ENCODE measurements at places on chromosomes 13 and 19.

DNA sequence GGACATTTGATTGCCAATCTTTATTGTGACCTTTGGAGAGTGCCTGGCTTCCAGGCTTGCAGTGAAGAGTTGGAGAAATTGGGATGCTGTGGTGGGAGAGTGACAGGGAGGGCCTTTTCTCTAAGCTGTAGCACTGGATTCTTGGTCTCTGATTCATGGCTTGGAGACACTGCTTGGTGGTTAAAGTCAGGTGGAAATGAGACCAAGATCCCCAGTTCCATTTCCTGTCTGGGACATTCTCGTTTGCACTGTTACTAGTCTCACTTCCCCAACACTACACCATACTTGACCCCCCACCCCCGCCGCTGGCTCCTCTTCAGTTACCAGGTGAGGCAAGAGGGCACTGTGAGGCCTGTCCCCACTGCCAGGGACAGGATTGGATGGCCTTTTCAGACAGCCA lies 2.9 kb downstream of the SUPT5H start:
- H3K36me3 ChIP-seq: peaks cover 15% of the 10 kb centered on the region
- peak overlapping the region; percentile 80 for H3K4me3 ChIP-seq
- H3K27me3 ChIP-seq: no peaks in the 10 kb centered on the region
- H3K27ac ChIP-seq: no peak overlapping the region
- peaks cover 31% of the 10 kb centered on the region for H3K4me1 ChIP-seq

- H3K4me1 ChIP-seq: no peaks in the 10 kb centered on the region
- no peak for DNase-seq
- H3K36me3 ChIP-seq: no peaks in the 10 kb centered on the region
These were observed 315.7 kb upstream of the SLITRK5 start for GRCh38 chr13:87355451-87355850.

DNA sequence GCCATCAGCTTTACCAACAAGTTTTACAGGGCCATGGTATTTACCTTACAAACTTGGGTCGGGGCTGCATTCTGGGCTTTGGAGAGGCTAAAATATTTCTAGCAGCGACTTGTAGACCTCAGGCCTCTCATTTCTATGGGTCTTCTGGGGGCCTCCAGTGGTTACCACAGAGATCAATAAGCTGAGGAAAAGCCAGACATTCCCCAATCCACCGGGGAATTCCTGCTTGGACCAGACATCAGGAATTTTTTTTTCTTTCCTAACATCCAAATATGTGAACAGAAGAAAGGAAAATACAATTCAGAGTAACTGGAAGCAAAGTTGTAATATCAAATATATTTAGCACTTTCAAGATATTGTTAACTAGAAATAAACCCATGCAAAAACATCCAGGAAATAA lies 1.5 kb downstream of the DZIP1 start:
- H3K36me3 ChIP-seq: peaks cover 18% of the 10 kb centered on the region
- H3K4me1 ChIP-seq: peaks cover 37% of the 10 kb centered on the region
- H3K27ac ChIP-seq: no peak overlapping the region
- H3K27me3 ChIP-seq: no peaks in the 10 kb centered on the region

GRCh38 chr19:35013820-35014754 lies 14.0 kb downstream of the GRAMD1A start:
- H3K4me1 ChIP-seq: no peaks in the 10 kb centered on the region
- H3K27ac ChIP-seq: no peak overlapping the region
- no peaks in the 10 kb centered on the region for H3K27me3 ChIP-seq
- peaks cover 15% of the 10 kb centered on the region for H3K36me3 ChIP-seq

DNA sequence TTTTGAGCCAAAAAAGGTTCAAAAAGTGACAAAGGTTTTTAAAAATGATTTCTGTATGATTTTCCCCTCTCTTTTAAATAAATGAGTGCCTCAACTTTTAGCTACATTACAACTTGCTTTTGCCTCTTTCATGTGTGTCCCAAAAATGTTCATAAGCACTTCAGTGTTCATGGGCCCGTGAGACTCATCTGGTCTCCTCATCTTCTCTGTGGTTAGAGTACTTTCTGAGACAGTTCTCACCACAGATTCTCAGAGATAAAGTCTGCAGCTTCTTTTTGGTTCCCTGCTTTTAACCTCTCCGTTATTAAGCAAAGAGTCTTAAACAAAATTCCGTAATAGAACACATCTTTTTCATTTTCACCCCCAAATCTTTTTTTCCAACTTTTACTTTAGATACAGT lies 156.9 kb downstream of the DLEU7 start:
- no peaks in the 10 kb centered on the region for H3K27me3 ChIP-seq
- H3K4me1 ChIP-seq: peaks cover 67% of the 10 kb centered on the region
- peaks cover 4% of the 10 kb centered on the region for H3K36me3 ChIP-seq
- DNase-seq: no peak
- H3K27ac ChIP-seq: no peak overlapping the region
- H3K4me3 ChIP-seq: no peak overlapping the region

GRCh38 chr19:5144545-5145179 lies 175.7 kb downstream of the KDM4B start:
- H3K27ac ChIP-seq: no peak overlapping the region
- no peaks in the 10 kb centered on the region for H3K4me1 ChIP-seq
- peaks cover 6% of the 10 kb centered on the region for H3K36me3 ChIP-seq
- H3K27me3 ChIP-seq: no peaks in the 10 kb centered on the region
- no peak for DNase-seq

DNA sequence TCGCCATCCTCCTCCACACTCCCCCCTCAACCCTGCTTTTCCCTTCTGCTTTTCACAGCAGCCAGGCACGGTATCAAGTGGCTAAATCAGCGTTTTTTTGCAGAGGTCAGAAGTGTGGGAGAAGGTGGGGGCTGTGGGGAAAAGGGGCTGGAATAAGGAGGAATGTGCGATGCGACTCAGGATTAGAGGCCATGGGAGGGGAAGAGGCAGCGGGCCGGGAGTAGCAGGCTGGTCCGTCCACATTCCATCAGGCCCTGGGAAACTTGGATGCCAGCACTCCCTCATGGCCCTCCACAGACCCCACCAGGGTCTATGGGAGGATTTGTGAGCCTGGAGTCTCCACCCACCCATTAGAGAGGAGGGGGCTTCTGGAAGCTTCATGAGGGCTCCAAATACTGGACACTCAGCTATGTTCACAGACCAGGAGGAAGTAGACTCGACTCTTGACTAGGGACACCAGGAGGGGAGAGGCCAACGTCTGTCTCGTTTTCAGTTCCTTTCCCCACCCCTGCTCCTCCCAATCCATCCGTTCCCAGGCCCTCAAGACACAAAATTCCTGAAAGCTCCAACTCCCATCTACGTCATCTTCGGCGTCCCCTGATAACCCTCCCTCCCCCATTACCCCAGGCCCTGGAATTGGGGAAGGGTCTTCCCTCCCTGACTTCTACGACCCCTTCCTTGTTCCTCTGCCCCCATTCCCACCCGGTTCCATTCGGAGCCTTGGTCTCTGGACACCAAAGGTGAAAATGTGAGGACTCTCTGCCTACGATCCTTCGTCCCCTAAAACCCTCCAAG lies 3.3 kb upstream of the KCNC3 start:
- peaks cover 6% of the 10 kb centered on the region for H3K36me3 ChIP-seq
- H3K27ac ChIP-seq: no peak overlapping the region
- no peak for DNase-seq
- H3K27me3 ChIP-seq: peaks cover 56% of the 10 kb centered on the region
- peaks cover 46% of the 10 kb centered on the region for H3K4me1 ChIP-seq

DNA sequence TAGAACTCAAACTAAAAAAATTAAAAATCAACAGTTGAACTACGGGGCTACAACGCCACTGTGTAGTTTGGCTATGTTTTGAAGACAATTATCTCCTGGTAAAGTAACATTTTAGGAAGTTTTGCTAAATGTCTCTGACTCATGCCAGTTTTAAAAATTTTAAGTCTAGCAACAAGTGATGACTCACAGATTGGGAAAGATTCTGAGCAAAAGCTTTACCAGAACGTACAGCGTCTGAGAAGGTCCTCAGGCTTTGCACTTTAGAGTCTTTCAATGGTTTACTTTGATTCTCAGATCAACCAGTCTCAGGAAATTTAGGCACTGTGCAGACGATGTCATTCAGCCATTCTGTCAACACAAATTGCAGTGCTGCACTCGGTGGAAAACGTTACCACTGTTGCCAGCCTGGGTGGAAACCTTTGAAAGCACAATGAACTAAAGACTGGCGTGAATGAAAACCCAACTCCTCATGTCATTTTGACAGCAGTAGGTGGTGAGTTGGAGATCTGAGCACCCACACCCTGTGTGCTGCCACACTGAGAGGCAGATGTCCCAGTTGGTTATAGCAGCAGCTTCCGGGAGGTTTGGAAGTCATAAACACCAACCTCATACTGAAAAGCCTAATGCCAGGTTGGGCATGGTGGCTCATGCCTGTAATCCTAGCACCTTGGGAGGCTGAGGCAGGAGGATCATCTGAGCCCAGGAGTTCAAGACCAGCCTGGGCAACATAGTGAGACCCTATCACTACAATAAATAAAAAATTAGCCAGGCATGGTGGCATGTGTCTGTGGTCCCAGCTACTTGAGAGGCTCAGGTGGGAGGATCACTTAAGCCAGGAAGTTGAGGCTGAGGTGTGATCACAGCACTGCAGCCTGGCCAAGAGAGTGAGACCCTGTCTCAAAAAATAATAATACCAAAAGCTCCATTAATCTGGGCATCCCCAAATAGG lies 6.3 kb upstream of the WTIP start:
- no peak for DNase-seq
- no peak overlapping the region for H3K27ac ChIP-seq
- H3K27me3 ChIP-seq: peaks cover 3% of the 10 kb centered on the region
- H3K36me3 ChIP-seq: peaks cover 11% of the 10 kb centered on the region
- H3K4me3 ChIP-seq: no peak overlapping the region

- H3K27me3 ChIP-seq: no peaks in the 10 kb centered on the region
- no peaks in the 10 kb centered on the region for H3K36me3 ChIP-seq
- DNase-seq: no peak
- H3K4me3 ChIP-seq: no peak overlapping the region
- no peak overlapping the region for H3K27ac ChIP-seq
These were observed 179.6 kb downstream of the RFC3 start for GRCh38 chr13:33997574-33997973.

- no peak for DNase-seq
- H3K27me3 ChIP-seq: peaks cover 8% of the 10 kb centered on the region
- no peaks in the 10 kb centered on the region for H3K36me3 ChIP-seq
These were observed 278.6 kb upstream of the TSHZ3 start for GRCh38 chr19:31627620-31628365.

GRCh38 chr19:46299695-46300094 lies 2.9 kb downstream of the HIF3A start:
- peak overlapping the region; percentile 64 for H3K4me3 ChIP-seq
- H3K27me3 ChIP-seq: peaks cover 20% of the 10 kb centered on the region
- H3K36me3 ChIP-seq: no peaks in the 10 kb centered on the region
- peaks cover 28% of the 10 kb centered on the region for H3K4me1 ChIP-seq
- no peak for DNase-seq

- H3K4me1 ChIP-seq: peaks cover 54% of the 10 kb centered on the region
- peaks cover 36% of the 10 kb centered on the region for H3K36me3 ChIP-seq
- DNase-seq: no peak
- H3K27me3 ChIP-seq: peaks cover 5% of the 10 kb centered on the region
- H3K4me3 ChIP-seq: peak overlapping the region; percentile 99
These were observed 579 bp downstream of the RPS9 start for GRCh38 chr19:54201172-54201701.

GRCh38 chr13:84455143-84455905 lies 573.0 kb upstream of the SLITRK1 start:
- H3K27me3 ChIP-seq: no peaks in the 10 kb centered on the region
- no peak for DNase-seq
- H3K27ac ChIP-seq: peak overlapping the region; percentile 6

DNA sequence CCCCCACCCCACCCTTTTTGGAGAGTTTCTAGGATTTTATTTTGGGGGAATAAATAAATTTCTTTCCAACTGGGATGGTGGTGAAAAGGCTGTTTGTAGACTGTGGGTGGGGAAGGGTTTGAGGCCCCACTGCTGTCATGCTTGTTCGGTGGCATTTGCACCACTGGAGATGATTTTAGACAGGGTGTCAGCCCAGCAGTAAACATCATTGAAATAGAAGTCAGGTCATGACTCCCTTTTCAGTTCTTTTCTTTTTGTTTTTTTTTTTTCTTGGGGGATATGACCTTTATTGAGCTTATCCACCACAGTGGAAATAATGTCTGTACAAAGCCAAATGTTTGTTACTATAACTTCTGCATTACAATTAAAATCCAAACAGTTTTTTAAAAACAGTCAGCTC lies 14.1 kb downstream of the UBAC2 start:
- H3K4me3 ChIP-seq: peak overlapping the region; percentile 39
- peaks cover 37% of the 10 kb centered on the region for H3K4me1 ChIP-seq
- no peaks in the 10 kb centered on the region for H3K27me3 ChIP-seq
- H3K36me3 ChIP-seq: peaks cover 2% of the 10 kb centered on the region
- H3K27ac ChIP-seq: peak overlapping the region; percentile 1
- no peak for DNase-seq

GRCh38 chr19:13691569-13692435 lies 72.5 kb upstream of the MRI1 start:
- peaks cover 39% of the 10 kb centered on the region for H3K27me3 ChIP-seq
- no peaks in the 10 kb centered on the region for H3K36me3 ChIP-seq
- no peak for DNase-seq
- peaks cover 5% of the 10 kb centered on the region for H3K4me1 ChIP-seq
- no peak overlapping the region for H3K27ac ChIP-seq

GRCh38 chr13:110249326-110249725 lies 57.6 kb downstream of the COL4A1 start:
- H3K27me3 ChIP-seq: no peaks in the 10 kb centered on the region
- DNase-seq: no peak
- peaks cover 19% of the 10 kb centered on the region for H3K4me1 ChIP-seq
